ENCODE measurements at places on chromosomes 13 and 19. TPM values are rescaled to one million over a fixed set of nuclear protein-coding genes. Genes with fewer than 3 reads are reported as not detected.

GRCh38 chr13:101916108-101916774 lies 463.8 kb downstream of the ITGBL1 start:
- DNase-seq, result no peak

DNA sequence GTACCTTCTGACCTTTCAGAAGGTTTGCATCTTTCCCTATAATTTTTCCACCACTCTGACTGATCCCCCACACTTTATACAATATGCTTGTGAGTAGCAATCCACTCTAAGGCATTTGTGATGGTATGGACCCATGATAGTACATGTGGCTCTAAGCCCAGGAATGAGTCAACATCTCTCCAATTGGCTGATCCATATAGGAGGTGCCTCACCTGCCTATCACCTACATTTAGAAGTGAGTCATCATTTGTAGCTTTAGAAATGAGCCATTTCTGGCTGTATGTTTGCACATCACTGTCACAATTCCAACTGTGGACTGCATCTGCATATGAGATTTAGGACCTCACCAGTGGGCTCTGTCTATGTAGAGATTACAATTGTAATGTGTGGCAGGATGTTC lies 133.1 kb upstream of the ZNF91 start:
- DNase-seq, result no peak

DNA sequence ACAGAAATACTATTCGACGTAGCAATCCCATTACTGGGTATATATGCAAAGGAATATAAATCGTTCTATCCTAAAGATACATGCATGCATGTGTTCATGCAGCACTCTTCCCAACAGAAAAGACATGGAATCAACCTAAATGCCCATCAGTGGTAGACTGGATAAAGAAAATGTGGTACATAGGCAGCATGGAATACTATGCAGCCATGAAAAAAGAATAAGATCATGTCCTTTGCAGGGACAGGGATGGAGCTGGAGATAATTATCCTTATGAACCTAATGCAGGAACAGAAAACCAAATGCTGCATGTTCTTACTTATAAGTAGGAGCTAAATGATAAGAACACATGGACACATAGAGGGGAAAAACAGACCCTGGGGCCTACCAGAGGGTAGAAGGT lies 89.3 kb downstream of the UBL3 start:
- no peak for DNase-seq

- no peak for DNase-seq
These were observed 64.1 kb downstream of the SLC15A1 start for GRCh38 chr13:98688373-98688772.

DNA sequence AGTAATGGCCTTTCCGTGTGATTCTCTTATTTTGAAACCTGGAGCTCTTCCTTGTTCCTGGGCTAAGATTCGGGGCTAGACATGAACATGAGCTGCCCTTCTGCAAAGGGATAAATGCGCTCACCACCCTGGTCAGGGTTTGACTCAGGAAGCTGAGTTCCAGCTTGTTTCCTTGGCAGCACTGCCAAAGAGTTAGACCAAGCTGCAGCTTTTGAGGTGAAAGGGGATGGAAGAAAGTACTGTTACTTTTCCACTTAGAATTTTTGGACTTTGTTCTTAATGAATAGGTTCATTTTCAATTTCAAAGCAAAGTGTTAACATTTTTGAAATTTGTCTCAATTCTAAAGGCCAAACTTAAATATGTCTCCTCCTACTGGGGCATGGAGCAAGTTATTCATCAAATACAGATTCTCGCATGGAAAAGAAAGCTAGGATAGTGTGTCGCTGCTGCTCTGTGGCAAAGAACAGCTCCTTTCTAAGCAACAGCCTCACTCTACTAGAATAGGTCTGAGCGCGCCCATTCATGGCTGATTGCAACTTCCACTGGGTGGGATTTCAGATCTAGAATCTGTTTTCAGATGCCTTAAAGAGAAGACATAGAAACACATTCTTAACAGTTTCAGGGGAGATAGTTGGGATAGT lies 2.2 kb downstream of the RGCC start:
- DNase-seq, result no peak

DNA sequence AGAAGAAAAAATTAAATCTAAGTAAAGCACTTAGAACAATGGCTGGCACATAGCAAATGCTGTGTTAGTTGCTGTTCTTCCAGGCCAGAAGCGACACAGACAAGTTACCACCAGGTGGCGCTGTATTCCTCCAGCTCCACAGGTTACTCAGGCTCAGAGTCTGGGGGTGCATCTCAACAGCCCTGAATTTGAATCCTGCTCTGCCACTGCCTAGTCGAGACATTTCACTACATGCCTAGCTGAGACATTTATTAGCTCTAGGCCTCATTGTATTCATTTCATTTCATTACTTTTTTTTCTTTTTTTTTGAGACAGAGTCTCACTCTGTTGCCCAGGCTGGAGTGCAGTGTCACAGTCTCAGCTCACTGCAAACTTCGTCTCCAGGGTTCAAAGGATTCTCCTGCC lies 16.4 kb upstream of the CYP2B6 start:
- peak; percentile 36 for DNase-seq

DNA sequence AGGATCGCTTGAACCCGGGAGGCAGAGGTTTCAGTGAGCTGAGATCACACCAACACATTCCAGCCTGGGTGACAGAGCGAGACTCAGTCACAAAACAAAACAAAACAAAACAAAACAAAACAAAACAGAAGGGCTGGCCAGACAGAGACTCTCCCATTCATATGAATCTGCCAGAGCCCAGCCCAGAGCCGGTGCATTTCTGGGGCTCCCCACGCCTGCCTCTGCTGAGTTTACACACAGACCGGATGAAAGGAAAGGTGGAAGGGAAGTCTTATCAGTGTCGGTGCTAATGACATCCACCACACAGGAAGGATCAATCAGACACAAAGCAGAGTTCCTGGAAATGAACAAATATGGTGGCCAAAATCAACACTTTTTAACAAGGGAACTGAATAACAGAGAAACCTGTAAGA lies 6.8 kb downstream of the TRAPPC6A start:
- no peak for DNase-seq

DNA sequence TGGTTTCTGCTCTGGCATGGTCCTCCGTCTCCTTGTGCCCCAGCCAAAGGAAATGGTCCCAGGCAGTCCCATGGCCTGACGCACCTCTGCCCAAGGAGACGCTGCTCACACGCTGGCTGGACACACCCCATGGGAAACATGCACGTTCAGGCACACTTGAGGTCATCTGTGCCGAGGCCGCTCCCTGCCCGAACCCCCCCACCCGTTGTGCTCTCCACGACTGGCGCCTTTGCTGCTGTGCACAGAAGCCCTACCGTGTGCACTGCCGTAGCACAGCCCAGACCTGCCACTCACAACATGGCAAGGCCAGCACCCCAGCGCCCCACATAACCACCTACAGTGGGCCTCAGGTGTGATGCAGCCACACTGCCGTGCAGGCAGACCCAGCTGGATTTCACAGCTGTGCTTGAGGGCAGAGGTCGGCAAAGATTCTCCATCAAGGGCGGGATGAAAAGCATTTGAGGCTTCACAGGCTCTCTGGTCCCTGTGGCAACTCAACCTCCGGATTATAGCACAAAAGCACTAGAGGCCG lies 65.7 kb downstream of the SPACA7 start:
- no peak for DNase-seq

- no peak for DNase-seq
These were observed 978 bp downstream of the ERICH4 start for GRCh38 chr19:41443813-41444455.

DNA sequence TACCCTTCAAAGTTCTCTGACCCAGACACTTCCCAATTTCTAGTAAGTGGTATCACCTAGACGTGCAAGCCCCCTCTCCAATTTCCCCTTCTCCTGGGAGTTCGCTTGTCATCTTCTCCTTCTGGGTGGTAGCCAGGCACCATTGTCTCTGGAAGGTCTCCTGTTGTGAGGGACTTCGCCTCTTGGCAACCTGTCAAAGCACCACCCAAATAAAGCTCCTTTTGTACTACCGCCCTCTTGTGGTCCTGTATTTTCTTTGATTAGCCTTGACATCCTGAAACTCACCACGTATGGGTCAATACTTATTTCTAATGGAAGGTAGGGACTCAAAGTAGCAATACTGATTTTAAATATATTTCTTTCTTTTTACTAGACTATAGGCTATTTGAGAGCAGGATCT lies 8.2 kb downstream of the GPC5 start:
- no peak for DNase-seq

- DNase-seq, result no peak
These were observed 30.7 kb upstream of the ASF1B start for GRCh38 chr19:14166999-14167575.

- DNase-seq, result no peak
These were observed 86.5 kb upstream of the FBXL3 start for GRCh38 chr13:77113496-77113895.

DNA sequence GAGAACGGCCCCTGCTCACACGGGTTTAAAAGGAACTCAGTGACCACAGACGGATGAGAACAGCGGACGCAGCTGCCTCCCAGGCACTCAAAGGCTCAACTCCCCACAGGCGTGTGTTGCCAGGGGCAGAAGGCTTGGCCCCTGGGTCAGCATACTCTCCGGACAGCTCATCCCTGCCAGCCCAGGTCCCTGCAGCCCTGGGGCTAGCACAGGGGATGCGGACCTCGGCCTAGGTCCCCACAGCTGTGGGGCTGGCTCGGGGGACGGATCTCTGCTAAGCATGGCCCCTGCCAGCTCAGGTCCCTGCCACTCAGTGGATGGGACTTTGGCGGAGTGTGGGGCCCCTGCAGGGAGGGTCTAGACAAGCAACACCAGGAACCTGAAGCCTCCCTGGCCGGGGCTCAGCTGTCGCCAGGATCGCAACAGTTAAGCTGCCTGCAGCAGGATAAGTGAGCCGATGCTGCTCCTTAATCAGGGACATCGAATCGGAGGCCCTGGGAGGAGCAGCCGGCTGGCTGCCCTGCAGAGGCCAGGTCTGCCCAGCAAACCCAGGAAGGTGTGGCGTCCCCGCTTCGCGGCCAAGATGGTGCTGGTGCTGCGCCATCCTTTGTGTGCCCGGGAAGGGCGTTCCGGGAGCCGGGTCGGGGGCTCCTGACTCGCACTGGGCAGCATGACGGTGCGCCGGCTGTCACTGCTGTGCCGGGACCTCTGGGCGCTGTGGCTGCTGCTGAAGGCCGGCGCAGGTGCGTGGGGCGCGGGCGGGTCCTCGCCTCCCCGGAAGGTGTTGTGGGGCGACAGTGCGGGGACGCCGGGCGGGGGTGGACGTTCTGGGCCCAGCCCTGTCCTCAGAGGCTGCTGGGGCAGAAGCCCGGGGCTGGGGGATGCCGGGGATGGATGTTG lies 32.5 kb downstream of the MCF2L start:
- DNase-seq, result peak; percentile 61

DNA sequence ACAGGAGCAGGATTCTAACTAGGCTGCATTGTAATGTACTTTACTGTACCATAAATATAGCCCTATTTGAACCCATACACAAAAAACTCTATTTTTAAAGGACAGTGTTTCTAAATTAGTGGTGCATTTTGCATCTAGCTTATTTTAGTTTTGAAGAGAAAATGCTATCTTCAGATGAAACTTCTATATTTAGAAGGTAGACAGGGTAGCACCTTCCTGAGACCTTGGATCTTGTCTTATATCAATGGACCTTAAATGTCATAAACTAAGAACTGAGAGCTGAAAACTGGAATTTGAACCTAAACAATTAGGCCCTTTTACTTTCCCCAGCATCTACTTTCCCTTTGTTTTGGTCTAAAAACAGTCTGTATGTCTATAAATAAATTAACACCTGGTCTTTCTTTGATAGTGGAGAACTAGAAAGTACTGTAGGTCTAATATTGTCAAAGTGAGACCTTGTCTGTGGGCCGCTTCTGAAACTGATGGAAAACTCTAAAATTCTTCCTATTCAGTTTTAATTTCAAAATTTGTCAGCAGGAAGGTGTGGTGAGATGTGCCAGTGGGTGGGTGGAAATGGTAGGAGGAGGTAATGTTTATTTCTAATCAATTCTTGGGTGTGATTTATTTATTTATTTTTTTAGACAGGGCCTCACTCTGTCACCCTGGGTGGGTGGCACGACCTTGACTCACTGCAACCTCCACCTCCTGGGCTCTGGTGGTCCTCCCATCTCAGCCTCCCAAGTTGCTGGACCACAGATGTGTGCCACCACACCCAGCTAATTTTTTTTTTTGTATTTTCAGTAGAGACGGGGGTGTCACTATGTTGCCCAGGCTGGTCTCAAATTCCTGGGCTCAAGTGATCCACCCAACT lies 10.1 kb downstream of the COG3 start:
- DNase-seq, result no peak

DNA sequence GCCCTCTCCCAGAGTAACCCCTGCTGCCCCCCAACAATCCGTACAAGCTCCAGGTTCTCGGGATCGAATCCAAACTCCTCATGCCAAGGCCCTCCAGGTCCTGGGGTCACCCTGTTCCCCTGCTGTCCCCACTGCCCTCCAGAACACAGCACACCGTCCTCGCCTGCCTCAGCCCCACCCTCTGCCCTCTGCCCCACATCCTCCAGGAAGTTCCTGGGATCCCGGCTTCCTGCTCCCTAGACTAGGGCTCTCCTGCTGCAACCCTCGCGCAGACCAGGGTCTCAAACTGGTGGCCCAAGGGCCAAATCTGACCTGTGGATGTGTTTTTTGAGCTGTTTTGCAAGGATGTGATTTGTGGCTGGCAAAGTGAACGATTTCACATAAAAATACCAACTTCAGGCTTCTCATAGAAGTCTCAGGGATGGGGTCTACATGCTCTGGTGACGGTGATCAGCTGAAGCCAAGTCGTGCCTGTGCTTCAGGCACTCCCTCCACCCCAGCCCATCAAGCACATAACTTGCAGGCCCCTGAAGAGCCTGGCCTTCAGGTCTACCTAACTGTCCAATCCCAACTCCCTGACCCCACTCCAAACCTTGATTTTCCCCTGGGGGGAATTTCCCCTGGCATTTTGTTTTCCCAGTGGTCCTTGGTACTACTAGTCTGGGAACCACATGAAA lies 1.8 kb downstream of the RABAC1 start:
- DNase-seq, result no peak

- DNase-seq, result no peak
These were observed 108.3 kb downstream of the DOCK9 start for GRCh38 chr13:98869408-98870090.

GRCh38 chr13:104025303-104025702 lies 959.1 kb upstream of the SLC10A2 start:
- DNase-seq, result no peak

DNA sequence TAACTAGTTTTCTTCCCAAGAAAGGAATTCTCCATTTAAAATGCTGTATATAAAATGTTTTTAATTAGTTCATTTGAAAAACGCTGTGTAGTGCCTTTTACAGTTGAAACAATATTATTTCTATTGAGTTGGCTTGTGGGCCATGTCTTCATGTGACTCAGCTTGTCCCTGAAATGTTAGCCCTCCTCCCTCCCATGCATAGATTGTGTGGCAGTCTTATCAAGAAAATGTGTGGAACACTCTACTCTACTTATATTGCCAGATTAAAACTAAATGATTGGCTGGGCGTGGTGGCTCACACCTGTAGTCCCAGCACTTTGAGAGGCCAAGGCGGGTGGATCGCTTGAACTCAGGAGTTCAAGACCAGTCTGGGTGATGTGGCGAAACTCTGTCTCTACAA lies 33.4 kb downstream of the TFDP1 start:
- DNase-seq, result no peak

The ATP13A1 gene
- polyA plus RNA-seq, result 39.9 TPM

The SIAH3 gene
- polyA plus RNA-seq, result 1.2 TPM

The PAK4 gene
- polyA plus RNA-seq, result 74.0 TPM

The CACNG7 gene
- 0.15 TPM for polyA plus RNA-seq

The CYTH2 gene
- 72.4 TPM for polyA plus RNA-seq

The C19orf38 gene
- 1.9 TPM for polyA plus RNA-seq

The TMEM86B gene
- polyA plus RNA-seq, result 3.3 TPM

The UBL3 gene
- polyA plus RNA-seq, result 60.3 TPM

The CBY2 gene
- not detected for polyA plus RNA-seq

The SELENOV gene
- polyA plus RNA-seq, result 6.0 TPM

The SNRPD2 gene
- polyA plus RNA-seq, result 314 TPM

The ZIC5 gene
- polyA plus RNA-seq, result not detected

Measured in left renal pelvis (tissue), 4 donors.